ENCODE measurements at places on chromosomes 2 and 18.

DNA sequence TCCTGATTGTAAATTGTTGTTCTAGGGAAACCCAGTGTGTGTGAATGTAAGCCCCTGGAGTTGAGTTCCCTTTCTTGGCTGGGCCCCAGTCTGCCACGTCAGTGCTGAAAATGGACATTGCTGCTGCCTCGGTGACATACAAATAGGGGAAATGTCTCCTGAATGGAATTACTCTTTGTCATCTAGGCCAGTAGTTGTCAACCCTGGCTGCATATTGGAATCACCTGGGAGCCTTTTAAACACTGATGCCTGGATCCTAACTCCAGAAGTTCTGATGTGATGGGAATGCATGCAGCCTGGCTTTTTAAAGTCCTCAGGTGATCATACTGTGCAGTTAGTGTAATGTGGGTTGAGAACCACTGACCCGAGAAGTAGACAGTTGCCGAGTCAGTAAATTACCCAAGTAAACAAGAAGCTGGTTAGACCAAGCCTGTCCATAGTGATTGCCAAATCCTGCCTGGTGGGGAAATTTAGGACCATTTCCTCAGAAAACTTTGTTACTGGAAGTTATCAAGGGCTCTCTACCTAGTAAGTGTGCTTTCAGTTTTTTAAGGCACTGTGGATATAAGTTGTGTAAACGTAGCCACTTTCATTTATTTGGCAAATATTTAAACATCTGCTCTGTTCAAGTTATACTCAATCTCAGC lies 27.6 kb upstream of the IL1R1 start:
- DNase-seq: no peak

- no peak for DNase-seq
These were observed 368.6 kb downstream of the EIPR1 start for GRCh38 chr2:3009005-3009404.

- DNase-seq: no peak
These were observed 34.0 kb upstream of the ERMN start for GRCh38 chr2:157359628-157360027.

DNA sequence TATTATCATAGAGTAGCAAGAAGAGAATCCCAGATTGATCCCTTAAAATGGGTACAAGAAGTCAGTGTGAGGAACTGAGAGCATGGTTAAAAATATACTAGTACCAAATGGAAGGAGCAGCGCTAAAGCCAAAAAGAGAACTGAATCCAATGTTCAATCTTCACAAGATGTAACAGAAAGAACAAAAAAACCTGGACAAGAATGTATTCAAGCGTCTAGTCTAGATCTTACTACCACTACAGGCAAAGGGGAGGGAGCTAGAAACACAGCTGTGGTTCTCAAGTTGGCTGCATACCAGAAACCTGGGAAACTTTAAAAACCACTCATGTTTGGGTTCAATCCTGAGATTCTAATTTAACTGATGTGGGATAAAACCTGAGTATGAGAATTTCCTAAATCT lies 57.5 kb downstream of the PIAS2 start:
- no peak for DNase-seq

DNA sequence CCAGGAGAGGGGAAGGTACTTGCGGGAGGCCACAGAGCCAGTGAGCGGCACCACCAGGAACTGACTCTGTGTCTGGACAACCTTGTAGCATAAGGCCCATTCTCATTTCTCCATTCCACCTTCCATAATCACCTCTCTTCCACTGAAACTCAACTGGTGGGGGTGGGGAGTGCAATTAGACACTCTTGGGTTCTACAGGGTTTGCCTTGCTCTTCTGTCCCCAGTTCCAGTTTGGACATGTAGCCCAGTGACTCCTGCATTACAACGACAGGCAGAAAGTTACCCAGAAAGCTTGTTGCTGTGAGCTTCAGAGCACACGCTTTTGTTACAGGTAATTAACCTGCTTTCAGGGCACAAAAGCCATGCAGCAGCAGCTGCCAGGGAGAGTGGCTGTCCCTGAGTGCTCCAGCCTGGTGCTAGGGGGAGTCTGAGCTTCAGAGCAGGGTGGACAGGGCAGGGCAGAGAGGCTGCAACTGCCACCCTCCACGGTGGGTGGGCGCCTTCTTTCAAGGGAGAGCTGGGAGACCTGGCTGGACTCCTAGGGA lies 65.2 kb downstream of the COPS8 start:
- no peak for DNase-seq

GRCh38 chr18:23682472-23682871 lies 6.8 kb upstream of the LAMA3 start:
- no peak for DNase-seq

- DNase-seq: no peak
These were observed 49.2 kb upstream of the RNF152 start for GRCh38 chr18:61941948-61942471.

GRCh38 chr2:190809876-190810525 lies 70.6 kb upstream of the GLS start:
- DNase-seq: no peak

DNA sequence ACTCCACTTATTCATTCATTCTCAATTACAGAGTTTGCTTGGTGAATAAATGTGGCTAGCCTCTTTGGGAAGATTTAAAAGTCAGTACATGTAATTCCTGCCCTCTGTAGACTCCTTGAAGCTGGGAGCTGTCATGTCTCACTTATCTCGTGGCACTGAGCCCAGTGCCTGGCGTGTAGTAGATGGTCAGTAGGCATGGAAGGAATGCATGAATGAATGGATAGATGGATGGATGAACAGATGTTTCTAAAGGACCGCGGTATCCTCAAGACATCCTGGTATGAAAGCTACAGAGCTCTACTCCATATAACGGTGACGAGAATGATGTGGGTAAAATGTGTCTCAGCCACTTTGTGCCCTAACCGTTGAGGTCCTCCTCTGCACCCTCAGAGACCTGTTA lies 83.0 kb downstream of the MARCO start:
- no peak for DNase-seq
